Activated CD4-positive, alpha-beta T cell treated with anti-CD3 and anti-CD28 coated beads, Interleukin-2, amount 10 ng/mL, durations not matched to agents 24 days and 14 days (primary cell): ENCODE measurements at places on chromosomes 12 and 14.

- DNase-seq, result no peak
Observed at GRCh38 chr12:124675881-124676713, 108.7 kb upstream of the NCOR2 start.

GRCh38 chr12:95759039-95759438 is 31.5 kb downstream of the NTN4 start:
- DNase-seq, result no peak

GRCh38 chr12:131076791-131077747 is 123.4 kb downstream of the ADGRD1 start:
- DNase-seq, result no peak

- DNase-seq, result peak; percentile 84
Observed at GRCh38 chr12:102061096-102061559, 663 bp downstream of the WASHC3 start.

- peak; percentile 69 for DNase-seq
Observed at GRCh38 chr14:64196814-64197411, 97.3 kb downstream of the ESR2 start.

DNA sequence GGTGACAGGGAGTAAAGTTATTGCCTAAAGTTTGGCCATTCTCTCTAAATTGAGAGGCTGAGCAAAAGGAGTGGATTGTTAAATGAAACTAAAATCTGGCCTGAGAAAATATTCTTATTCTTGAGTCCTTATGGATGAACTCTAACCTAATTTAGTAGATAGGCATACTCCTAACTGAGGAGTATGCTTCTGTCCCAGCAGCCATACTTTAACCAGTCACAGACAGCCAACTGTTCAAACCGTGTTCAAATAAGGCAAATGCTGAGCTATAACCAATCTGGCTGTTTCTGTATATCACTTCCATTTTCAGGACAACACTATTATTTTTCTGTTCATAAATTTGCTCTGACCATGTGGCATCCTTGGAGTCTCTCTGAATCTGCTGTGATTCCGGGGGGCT is 75.9 kb upstream of the RERGL start:
- DNase-seq, result no peak

- DNase-seq, result no peak
Observed at GRCh38 chr14:100442498-100443490, 119.7 kb downstream of the SLC25A47 start.

GRCh38 chr12:18971932-18972331 is 157.6 kb upstream of the PLEKHA5 start:
- no peak for DNase-seq

GRCh38 chr12:105569886-105570285 is 239.4 kb downstream of the C12orf75 start:
- DNase-seq, result no peak

DNA sequence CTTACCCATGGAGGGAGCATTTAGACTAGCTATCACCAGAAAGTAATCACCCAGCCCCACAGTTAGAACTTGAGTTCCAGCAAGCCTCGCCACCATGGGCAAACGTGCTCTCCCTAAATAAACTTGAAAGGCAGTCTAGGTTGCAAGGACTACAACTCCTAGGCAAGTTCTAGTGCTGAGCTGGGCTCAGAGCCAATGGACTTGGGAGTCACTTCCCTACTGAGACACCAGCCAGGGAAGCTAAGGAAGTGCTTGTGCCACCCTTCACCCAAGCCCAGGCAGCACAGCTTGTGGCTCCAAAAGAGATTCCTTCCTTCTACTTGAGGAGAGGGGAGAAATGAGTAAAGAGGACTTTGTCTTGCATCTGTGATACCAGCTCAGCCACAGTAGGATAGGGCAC is 57.9 kb downstream of the SLCO1A2 start:
- no peak for DNase-seq
